ENCODE measurements at places on chromosomes 3 and 15.

- no peak overlapping the region for H3K27ac ChIP-seq
- no peak overlapping the region for H3K4me3 ChIP-seq
- no peaks in the 10 kb centered on the region for H3K36me3 ChIP-seq
- no peaks in the 10 kb centered on the region for H3K4me1 ChIP-seq
Observed at GRCh38 chr3:3629911-3630310, 169.3 kb upstream of the LRRN1 start.

DNA sequence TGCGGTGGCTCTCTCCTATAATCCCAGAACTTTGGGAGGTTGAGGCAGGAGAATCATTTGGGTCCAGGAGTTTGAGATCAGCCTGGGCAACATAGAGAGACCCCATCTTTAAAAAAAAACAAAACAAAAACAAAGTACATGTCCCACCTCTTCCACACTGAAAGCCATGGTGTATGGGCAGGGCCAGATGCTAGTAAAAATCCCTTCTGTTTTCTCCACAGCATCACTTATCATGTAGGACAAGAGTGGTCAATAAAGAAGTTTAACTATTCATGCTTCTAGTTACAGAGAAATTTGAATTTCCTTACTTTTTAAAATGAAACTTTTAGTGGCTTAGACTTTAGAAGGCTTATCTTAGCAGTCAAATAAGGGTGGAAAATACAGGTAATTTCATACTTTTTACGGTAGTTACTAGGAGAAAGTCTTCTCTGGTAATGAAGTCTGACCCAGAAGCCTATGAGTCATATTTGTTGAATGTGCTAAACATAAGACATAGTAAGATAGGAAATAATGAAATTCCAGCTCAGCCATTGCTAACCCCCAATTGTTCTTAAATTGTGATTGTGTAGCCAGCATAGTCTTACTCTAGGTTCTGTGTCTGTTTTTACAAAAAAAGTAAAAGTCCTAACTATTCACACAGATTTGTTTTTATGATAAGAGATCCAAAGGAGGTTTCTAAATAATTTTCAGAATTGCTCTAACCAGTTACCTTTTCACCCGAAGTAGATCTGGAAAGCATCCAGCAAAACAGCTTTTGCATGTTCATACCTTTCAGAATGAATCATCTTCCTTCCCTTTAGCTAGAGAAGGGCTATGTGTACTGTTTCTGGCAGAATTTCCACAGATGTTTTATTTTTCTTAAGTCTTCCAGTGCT, 16.4 kb upstream of the ZNF609 start:
- peaks cover 38% of the 10 kb centered on the region for H3K36me3 ChIP-seq
- no peaks in the 10 kb centered on the region for H3K27me3 ChIP-seq
- H3K27ac ChIP-seq = no peak overlapping the region
- no peak overlapping the region for H3K4me3 ChIP-seq

DNA sequence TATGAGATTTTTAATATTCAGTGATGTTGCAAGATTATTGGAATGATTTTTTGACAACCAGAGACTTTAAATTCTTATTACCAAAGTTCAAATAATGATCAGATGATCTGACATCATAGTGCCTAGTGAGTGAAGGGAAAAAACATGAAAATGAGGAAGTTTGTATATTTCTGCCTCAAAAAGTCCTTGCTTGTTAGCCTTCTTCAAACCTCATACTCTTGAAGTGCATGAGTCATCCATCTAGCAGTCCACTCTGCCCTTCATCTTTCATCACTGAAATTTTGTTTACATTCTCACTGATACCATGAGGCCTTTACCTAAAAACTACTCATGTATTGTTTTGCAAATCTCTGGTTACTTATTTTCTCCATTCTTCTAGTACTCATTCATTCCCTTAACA, 23.9 kb upstream of the OR5H6 start:
- no peak overlapping the region for H3K27ac ChIP-seq
- no peaks in the 10 kb centered on the region for H3K27me3 ChIP-seq
- no peak overlapping the region for H3K4me3 ChIP-seq
- H3K4me1 ChIP-seq = no peaks in the 10 kb centered on the region
- no peaks in the 10 kb centered on the region for H3K36me3 ChIP-seq
- DNase-seq = no peak

DNA sequence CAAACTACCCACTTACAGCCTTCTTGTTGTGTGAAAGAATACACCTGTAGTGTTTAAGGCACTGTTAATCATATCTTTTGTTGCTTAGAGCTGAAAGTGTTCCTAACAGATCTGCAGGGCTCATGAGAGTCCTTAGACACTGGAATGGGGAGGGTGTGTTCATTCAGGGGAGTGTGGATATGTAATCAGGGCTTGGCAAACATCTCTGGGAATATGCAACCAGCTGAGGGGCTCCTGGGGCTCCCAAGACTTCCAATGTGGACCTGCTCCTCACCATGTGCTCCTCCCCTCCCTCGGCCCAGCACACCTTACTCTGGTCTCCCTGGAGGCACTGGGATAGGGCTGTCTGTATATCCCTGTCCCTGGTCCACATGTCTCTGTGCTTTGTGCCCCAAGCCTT, 30.3 kb upstream of the MFSD1 start:
- no peaks in the 10 kb centered on the region for H3K36me3 ChIP-seq
- no peaks in the 10 kb centered on the region for H3K27me3 ChIP-seq
- no peak overlapping the region for H3K27ac ChIP-seq
- no peak for DNase-seq
- H3K4me3 ChIP-seq = no peak overlapping the region

DNA sequence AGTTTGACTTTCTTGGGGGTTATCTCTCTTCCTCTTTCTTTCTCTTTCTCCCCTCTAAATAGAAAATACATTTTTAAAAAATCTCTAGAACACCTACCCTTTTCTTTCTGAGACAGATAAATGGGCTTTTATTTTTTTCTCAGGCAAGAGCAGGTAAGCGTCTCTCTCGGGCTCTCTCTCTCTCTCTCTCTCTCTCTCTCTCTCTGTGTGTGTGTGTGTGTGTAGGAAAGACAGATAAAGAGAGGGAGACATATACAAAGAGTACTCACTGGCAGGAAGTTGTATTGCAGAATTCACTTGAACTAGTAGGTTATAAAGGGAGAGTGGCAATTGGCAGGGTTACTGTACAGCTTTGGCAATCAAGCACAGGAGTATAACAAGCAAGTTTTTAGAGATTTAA, 118.1 kb upstream of the LSAMP start:
- no peaks in the 10 kb centered on the region for H3K4me1 ChIP-seq
- H3K27ac ChIP-seq = no peak overlapping the region
- DNase-seq = no peak
- no peaks in the 10 kb centered on the region for H3K27me3 ChIP-seq
- H3K4me3 ChIP-seq = no peak overlapping the region

DNA sequence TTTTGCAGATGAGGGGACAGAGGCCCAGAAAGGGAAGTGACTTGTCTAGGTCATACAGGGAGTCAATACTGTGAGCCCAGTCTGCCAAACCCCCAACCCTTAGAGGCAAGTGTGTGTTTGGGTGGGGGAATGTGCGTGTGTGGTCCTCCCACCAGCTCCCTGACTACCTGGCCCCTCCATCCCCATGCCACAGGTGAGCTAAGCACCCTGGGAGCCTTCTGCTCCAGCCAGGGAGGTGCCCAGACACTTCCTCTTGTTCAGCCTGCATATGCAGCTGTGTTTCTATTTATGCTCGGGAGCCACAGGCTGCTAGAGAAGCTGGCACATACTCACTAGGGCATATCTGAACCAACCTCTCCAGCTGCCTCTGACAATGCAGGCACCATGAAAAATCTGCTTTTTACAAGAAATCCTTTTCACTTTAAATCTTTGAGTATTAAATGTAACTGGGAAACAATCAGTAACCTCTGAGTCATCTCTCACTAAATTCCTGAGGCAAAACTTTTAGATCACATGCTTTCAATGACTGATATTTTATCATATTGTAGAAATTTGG, 20.7 kb downstream of the TBC1D2B start:
- no peak overlapping the region for H3K4me3 ChIP-seq
- H3K27ac ChIP-seq = no peak overlapping the region
- H3K36me3 ChIP-seq = peaks cover 2% of the 10 kb centered on the region
- peaks cover 4% of the 10 kb centered on the region for H3K4me1 ChIP-seq

GRCh38 chr3:64895991-64896895, 208.4 kb upstream of the ADAMTS9 start:
- H3K4me3 ChIP-seq = no peak overlapping the region
- H3K27ac ChIP-seq = no peak overlapping the region
- H3K4me1 ChIP-seq = no peaks in the 10 kb centered on the region
- H3K27me3 ChIP-seq = no peaks in the 10 kb centered on the region
- no peak for DNase-seq
- no peaks in the 10 kb centered on the region for H3K36me3 ChIP-seq

DNA sequence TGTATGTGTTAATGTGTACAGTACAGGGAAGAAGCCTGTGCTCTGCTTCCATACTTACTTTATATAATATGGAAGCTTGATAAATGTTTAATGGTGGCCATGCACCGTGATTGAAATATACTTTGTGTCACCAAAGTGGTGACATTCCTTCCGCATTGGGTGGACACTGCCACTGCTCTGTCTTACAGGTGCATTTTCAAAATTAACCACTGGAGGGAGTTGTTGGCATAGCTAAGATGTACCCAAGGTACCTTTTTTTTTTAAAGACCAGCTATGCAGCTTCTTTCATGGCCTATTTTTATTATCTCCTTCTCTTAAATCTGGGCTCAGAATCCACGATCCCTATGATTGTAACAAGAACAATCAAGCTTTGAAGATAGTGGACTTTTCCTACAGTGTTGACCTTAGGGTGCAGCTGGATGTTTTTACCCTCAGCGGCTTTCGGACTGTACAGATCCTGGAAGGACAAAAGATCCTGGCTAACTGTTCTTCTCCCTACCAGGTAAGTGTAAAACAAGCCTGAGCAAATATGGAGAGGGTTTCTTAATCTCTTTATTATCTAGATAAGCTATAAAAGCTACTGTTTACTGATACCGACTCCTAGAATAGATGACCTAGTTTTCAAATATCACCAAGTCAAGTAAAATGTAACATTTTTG, 21.6 kb upstream of the PAK6 start:
- H3K27me3 ChIP-seq = no peaks in the 10 kb centered on the region
- H3K36me3 ChIP-seq = peaks cover 14% of the 10 kb centered on the region
- no peaks in the 10 kb centered on the region for H3K4me1 ChIP-seq
- DNase-seq = peak; percentile 65

DNA sequence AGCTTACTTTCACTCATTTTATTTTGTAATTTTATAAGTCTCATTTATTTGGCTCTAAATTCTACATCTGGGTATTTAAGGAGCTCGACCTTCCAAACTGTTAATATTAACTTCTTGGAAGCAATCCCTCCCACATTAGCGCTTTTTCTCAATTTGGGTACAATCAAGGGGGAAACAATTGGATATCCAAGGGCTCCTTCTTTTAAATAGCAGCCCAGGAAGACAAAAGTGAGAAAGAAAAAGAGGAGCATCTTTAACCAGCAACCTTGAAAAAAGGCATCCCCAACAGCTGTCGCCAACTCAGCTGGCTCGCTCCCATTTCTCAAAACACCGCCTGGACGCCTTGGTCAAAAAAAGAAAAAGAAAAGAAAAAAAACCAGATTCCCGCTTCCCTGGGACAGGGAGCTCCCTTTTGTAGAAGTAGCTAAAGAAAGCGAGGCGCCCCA, 873 bp downstream of the C3orf70 start:
- peak overlapping the region; percentile 12 for H3K27ac ChIP-seq
- H3K36me3 ChIP-seq = no peaks in the 10 kb centered on the region
- no peaks in the 10 kb centered on the region for H3K27me3 ChIP-seq
- H3K4me1 ChIP-seq = peaks cover 14% of the 10 kb centered on the region
- no peak for DNase-seq
- H3K4me3 ChIP-seq = peak overlapping the region; percentile 93

- no peaks in the 10 kb centered on the region for H3K36me3 ChIP-seq
- H3K27ac ChIP-seq = no peak overlapping the region
Observed at GRCh38 chr3:59258550-59259260, 208.9 kb upstream of the CFAP20DC start.

DNA sequence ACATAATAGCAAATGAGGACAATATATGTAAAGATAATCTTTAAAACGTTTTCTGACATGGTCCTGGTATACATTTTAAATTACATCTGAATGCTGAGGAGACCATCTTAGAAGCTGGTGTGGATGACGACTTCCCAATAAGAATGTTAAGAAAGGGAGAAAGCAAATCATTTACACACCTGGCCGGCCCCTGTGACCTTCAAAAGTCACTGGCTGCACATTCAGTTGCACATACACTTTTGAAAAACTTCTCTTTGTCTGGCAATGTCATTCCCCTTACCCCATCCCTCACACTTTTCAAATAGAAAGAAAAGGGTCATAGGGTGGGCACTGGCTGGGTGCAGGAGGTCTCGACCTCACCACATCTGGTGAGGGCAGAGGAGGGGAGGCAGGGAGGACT, 391.0 kb downstream of the MECOM start:
- no peak overlapping the region for H3K27ac ChIP-seq
- no peak overlapping the region for H3K4me3 ChIP-seq
- DNase-seq = no peak
- H3K27me3 ChIP-seq = no peaks in the 10 kb centered on the region

GRCh38 chr3:157368171-157368570, 68.5 kb upstream of the PTX3 start:
- H3K4me1 ChIP-seq = peaks cover 9% of the 10 kb centered on the region
- H3K4me3 ChIP-seq = no peak overlapping the region
- no peak for DNase-seq
- H3K27me3 ChIP-seq = no peaks in the 10 kb centered on the region
- no peak overlapping the region for H3K27ac ChIP-seq
- no peaks in the 10 kb centered on the region for H3K36me3 ChIP-seq

DNA sequence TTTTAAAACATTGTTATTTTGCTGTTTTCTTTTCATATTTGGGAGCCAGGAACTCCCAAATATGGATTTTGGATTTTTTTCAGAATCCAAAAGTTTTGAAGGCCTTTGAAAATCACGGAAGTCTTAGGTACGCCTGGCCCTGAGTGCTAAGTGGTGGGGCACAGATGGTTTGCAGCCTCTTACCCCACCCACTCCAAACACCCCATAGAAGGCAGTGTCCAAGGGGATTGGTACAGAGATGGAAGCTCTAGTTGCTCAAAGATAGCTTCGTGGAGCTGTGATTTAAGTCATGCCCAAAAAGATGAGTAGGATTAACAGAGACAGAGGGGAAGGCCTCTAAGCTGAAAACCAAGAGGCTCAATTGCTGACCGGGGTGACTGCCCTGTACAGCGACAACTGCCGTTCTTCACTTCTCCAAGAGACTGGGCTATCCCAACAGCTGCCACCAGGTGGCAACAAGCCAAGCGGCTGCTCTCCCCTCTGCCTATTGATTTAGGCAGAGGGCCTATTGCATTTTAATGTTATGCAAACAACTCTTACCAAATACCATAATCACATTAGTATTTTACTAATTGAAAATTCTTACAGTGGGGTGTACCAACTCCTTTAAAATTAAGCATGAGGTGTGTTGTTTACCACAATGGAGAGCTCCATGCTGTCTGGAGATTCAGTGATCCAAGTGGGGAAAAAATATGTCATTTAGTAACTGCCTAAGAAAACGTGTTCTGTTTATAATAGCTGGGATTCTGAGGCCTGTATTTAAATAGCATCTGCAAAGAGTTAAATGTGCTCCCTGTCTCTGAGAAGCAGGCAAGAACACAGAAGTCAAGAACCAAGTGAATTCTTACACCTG, 64.0 kb upstream of the C15orf61 start:
- H3K4me3 ChIP-seq = no peak overlapping the region
- no peaks in the 10 kb centered on the region for H3K27me3 ChIP-seq
- H3K4me1 ChIP-seq = peaks cover 2% of the 10 kb centered on the region
- DNase-seq = peak; percentile 69

Measured in neuronal stem cell (in vitro differentiated cells).